ENCODE measurements at places on chromosomes 6 and 20. TPM values are rescaled to one million over a fixed set of nuclear protein-coding genes. Genes with fewer than 3 reads are reported as not detected.

GRCh38 chr20:23129266-23129665, 43.1 kb upstream of the CD93 start:
- ATAC-seq = no peak

The FERMT1 gene
- 34.0 TPM for total RNA-seq

The KLC4 gene
- total RNA-seq = 7.5 TPM

GRCh38 chr6:8110725-8111124, 8.4 kb upstream of the EEF1E1 start:
- ATAC-seq = no peak

The PRRT1 gene
- total RNA-seq = 0.40 TPM

DNA sequence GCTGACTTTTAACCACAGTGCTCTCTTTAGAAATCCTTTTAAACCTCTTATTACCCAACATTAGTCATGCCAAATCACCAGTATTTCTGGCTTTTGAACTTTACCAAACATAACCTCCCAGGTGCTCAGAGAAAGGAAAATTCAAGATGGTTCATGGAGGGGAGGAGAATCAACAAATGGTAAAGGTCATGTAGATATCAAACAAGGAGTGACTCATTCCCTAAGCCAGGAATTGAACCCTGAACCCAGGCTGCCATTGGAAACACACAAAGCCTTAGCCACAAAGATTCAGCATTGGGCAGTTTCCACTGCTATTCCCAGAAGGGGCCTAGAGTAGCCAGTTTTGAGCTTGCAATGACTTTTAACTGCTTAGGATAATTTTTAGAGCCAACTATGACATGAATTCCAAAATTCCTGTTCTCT, 21.6 kb upstream of the ENTPD6 start:
- peak; percentile 73 for ATAC-seq

GRCh38 chr6:28816909-28817807, 106.6 kb downstream of the TRIM27 start:
- no peak for ATAC-seq

DNA sequence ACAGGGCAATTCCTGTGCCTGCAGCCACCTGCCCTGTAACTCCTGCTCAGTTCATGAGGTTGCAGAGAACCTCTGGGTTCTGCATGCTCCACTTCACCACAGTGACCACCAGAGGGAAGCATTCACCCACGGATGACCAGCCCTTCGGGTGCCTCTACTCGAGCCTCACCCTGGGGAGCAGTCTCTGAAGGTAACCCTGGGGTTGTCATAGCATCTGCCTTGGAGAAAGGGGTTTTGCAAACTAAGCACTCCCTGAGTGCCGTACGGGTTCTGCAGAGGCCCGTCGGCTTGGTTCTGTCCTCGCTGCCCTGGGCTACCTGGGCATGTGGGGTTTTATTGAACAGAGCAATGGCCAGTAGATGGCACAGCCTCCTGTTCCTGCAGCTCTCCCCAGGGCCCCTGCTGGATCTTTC, 10.2 kb upstream of the CST5 start:
- peak; percentile 93 for ATAC-seq

GRCh38 chr20:63440366-63440955, 32.0 kb downstream of the KCNQ2 start:
- ATAC-seq = no peak

GRCh38 chr20:51960047-51960675, 157.8 kb upstream of the SALL4 start:
- ATAC-seq = no peak

DNA sequence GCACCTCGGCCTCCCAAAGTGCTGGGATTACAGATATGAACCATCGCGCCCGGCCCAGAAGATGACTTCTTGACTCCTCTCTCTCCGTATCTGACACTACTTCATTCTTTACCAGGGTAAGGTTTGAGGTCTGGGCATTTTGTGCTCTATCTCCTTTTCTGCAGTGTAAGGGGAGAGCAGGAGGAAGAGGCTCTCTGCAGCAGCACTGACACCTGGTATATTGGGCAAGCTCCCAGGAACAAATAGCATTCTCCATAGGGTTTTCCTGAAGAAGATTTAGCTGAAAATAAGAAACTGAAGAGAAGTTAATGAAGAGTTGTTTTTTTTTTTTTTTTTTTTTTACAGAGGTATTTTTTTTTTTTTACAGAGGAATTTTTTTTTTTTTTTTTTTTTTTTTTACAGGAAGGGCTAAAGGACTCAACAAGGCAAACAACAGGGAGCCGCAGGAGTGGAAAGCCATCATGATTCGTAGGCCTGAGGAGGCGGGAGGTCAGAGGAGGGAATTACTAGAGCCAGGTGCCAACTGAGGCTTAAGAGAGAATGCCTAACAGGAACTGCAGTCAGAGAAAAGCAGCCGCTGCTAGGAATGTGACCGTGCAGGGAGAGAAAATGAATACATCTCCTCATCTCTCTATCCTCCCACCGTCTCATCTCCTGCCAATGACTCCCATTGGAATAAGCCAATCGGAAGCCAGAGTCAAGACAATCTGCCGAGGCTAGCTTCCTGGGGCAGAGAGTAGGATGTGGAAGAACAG, 34.7 kb upstream of the ADGRF4 start:
- peak; percentile 50 for ATAC-seq

The RAD21L1 gene
- not detected for total RNA-seq

DNA sequence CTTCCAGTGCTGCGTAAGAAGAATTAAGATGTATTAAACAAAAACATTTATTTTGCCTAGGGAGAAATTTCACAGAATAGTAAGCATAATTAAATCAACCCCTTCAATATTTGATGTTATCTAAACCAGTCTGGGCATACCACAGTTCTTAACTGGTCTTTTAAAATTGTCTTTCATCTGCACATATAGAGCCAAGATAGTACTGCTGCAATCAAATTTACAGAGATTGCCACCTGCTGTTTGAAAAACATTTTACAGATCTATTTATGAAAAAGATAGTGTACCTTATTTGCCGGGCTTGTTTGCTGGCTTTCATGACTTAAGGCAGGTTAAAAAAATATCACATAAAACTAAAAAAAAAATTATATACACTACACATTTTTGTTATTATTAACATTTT, 323.2 kb downstream of the ADGRB3 start:
- no peak for ATAC-seq

The IL17A gene
- total RNA-seq = not detected

DNA sequence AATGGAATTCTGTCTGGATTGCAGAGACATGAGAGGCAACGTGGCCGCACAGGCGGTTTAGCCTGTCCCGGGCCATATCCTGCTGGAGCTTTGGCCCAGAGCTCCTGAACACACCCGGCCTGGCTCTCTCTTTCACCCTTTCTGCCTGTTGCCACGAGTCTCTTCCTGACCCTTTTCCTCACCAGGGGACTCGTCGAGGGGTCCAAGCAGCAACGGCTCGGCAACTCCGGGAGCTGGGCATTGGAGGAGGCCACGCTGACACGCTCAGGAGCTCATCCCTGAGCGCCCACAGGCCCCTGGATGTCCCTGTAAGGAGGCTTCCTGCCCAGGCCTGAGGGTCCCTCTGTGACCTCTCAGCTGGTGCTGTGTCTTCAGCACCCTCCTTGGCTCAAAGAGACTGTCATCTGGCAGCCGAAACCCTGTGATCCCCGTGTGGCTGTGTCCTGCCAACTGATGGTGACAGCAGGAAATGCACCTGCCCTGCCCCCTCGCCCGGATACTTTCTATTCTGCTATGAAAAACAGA, 103.8 kb downstream of the RNASET2 start:
- ATAC-seq = no peak

DNA sequence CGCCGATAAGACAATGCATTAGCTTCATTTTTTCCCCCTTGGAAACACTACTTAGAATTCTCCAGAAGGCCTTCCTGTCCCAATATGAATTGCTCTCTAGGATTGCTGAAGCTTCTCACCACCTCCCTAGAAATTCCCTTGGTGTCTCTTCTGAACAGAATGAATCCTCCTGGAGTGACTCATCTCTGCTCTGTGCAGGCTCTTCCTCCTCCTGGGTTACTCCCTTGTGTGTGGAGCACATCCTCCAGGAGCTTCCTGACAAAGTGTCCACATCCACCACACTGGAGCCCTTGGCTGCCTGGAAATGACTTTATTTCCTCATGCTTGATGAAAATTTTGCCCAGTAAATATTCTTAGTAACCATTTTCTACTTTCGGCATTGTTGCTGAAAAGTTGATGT, 54.4 kb downstream of the DTNBP1 start:
- peak; percentile 74 for ATAC-seq

The GABBR1 gene
- total RNA-seq = 7.7 TPM

GRCh38 chr6:106360410-106360988, at the start of gene CRYBG1:
Gene CRYBG1 (plus strand): TSS chr6:106360717. CDS start chr6:106360909, 192 bp downstream.
- ATAC-seq = peak; percentile 97

The GLP1R gene
- total RNA-seq = 0.08 TPM

- no peak for ATAC-seq
These were observed 20.0 kb upstream of the LIN28B start for GRCh38 chr6:104936766-104937535.

DNA sequence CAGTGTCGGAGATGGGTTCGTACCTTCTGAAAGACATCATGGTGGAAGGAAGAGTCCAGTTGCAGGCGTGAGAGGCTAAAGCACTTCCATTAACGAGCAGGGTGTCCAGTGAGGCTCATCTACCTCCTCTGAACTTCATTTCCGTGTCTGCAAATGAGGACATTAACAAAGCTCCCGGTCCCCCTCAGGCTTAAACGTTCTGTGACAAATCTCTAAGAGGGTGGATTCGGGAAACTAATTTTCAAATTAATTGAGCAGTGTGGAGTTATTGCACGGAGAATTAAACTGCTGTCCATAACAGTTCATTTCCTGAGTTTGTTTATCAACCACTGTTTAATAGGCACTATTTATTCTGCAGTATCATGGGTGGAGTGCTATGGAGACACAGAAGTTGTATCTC, 68.2 kb downstream of the TRMT6 start:
- no peak for ATAC-seq

The LST1 gene
- 2.4 TPM for total RNA-seq

The AVP gene
- not detected for total RNA-seq

GRCh38 chr20:45842169-45842812, 8.7 kb downstream of the SNX21 start:
- ATAC-seq = no peak

The EYS gene
- total RNA-seq = not detected

The SGK2 gene
- total RNA-seq = 0.36 TPM

The KIAA0408 gene
- 0.28 TPM for total RNA-seq

GRCh38 chr6:33421344-33421643, 1.4 kb downstream of the SYNGAP1 start:
- ATAC-seq = no peak

DNA sequence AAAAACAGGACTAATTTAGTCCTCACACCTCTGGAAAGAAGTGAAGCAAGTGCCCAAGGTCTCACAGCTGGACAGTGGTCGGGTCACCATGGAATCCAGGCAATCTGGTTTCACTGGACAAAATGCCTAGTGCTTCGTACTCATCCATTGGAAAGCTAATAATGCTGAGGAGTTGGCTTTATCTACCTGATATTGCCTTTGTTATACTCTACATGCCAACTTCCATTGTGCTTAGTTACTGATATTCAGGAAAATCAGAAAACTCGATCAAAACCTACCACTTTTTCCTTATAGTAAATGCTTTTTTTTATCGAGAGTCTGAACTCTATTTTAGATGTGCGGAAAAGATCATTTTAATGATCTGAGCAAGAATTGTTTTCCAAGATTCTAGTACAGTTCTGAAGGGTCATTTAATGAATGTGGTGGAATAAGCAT, 966 bp downstream of the CFAP206 start:
- no peak for ATAC-seq

DNA sequence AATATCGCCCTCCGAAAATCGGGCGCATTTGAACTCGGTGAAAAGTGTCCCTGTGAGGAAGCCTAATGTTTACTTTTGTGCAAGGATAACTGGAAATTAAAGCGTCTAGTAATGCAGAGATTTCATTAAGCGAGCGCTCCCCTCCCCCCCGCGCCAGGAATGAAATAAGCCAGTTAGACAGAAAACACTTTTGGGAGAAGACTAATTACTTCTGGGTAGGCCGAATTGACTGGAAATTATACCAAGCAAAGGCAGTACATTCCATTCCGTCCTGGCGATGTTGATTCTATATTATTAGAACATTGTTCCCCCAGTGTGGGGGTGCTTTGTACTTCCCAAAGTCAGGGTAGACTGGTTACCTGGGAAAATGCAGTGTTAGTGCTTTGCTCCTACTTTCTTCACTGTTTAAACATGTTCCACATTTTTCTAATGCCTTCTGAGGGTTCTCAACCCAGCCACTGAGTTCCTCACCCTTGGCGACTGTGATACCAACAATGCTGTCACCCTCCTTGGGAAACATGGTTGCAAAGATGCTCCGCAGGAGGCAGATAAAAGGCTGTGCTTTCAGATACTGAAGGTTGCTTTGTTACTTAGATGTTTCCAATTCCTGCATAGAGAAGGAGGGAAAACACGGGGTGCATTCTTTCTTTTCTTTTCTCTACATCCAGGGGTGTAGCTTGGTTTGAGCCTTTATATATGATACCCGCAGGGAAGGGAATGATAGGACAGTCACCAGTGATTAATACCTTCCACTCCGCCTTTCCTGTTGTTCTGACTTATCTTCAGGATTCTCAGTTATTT, 2.6 kb downstream of the GJA1 start:
- peak; percentile 50 for ATAC-seq

The SCUBE3 gene
- total RNA-seq = 0.12 TPM

The TNF gene
- total RNA-seq = 0.24 TPM

DNA sequence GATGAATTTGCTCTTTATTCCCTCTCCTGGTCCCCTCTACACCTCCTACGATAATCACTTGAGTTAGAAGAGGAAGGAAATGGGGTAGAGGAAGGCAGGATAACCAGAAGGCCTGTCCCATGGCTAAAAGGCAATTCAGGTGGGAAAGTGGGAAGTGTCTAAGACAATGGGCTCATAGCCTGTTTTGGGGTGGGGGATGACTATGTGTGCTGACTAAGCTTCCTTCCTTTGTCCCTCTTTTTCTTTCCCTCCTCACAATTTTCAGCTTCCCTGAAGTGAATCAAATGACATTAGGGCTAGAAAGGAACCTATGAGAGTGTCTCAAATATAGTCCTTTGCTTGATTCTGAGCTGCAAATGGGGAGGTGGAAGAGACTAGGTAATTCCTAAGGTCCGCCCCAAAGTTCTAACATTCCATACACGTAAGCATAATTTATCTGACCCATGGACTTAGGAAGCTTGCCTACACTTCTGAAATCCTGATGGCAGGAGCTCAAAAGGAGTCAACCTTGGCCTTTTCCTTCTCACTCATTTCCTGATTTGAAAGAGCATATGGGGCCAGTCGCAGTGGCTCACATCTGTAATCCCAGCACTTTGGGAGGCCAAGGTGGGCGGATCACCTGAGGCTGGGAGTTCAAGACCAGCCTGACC, 24.3 kb downstream of the EDEM2 start:
- ATAC-seq = no peak

GRCh38 chr6:105850261-105851112, 235.6 kb upstream of the PRDM1 start:
- ATAC-seq = no peak

GRCh38 chr6:144695858-144696533, 410.9 kb downstream of the UTRN start:
- ATAC-seq = no peak

DNA sequence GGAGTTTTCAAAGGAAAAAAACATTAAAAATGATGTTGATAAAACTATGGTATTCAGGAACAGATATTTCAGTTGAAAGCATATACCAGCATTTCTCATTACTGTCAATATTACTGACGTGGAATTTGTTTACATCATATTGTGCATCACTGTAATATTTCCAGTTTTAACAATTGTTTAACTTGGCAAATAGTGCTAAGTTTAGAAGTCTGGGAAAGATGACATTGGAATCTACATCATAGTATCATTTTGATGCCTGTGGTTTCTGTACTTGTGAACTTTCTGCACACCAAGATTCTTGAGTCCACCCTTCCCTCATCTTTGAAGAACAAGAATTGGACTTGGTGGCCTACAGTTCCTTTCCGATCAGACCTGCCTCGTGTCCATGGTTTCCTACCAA, 98.1 kb downstream of the RALGAPA2 start:
- no peak for ATAC-seq

The JAG1 gene
- total RNA-seq = 118 TPM

- peak; percentile 36 for ATAC-seq
These were observed 100.3 kb downstream of the GMPR start for GRCh38 chr6:16338577-16339264.
